ENCODE measurements at places on chromosomes 13 and 19.

- H3K27ac ChIP-seq: peak within 1 kb of the TSS; percentile 46
- peak within 1 kb of the TSS; percentile 22 for H3K4me3 ChIP-seq
- H3K27me3 ChIP-seq: no peaks in the 10 kb centered on the region
- H3K4me1 ChIP-seq: no peaks in the 10 kb centered on the region
These were observed at the start of gene ZNF614 for GRCh38 chr19:52028027-52028779. Gene ZNF614 (minus strand): TSS chr19:52028379. CDS start chr19:52025745, 2,634 bp downstream.

DNA sequence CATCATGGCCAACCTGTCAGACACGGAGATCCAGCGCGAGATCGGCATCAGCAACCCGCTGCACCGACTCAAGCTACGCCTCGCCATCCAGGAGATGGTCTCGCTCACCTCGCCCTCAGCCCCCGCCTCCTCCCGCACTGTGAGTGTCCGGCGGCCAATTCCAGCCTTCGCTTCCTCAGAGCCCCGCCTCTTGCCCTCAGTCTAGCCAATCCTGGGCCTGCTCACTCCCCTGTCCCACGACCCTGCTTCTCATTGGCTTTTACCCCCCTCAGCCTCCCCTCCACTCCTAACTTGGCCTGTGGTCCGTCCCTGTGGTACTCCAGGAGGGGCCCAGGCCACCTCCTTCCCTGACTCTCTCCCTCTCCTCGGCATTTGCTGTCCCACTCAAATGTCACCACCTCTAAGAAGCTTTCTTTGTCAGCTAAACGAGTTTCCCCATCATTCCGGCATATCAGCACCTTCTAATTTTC, 12.3 kb downstream of the HRC start:
- peak; percentile 88 for DNase-seq
- peak overlapping the region; percentile 32 for H3K4me3 ChIP-seq
- H3K36me3 ChIP-seq: no peaks in the 10 kb centered on the region
- peaks cover 25% of the 10 kb centered on the region for H3K4me1 ChIP-seq
- H3K27ac ChIP-seq: no peak overlapping the region
- no peaks in the 10 kb centered on the region for H3K27me3 ChIP-seq

DNA sequence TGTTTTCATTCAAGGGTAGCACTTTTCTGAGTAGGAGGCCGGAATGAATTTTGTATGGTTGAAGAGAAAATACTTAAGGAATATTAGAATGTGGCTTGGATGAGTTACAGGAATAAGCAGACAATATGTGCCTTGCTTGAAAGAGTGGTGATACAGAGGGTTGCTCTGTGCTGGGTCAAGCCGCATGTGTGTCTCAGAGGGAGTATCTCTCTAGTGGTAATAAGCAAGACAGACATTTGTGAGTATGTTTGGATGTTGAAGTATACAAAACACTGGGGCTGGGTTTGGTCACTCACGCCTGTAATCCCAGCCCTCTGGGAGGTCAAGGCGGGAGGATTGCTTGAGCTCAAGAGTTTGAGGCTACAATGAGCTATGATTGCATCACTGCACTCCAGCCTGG, 103.9 kb downstream of the LMO7 start:
- no peaks in the 10 kb centered on the region for H3K4me1 ChIP-seq
- no peak for DNase-seq
- H3K27ac ChIP-seq: no peak overlapping the region
- no peak overlapping the region for H3K4me3 ChIP-seq

DNA sequence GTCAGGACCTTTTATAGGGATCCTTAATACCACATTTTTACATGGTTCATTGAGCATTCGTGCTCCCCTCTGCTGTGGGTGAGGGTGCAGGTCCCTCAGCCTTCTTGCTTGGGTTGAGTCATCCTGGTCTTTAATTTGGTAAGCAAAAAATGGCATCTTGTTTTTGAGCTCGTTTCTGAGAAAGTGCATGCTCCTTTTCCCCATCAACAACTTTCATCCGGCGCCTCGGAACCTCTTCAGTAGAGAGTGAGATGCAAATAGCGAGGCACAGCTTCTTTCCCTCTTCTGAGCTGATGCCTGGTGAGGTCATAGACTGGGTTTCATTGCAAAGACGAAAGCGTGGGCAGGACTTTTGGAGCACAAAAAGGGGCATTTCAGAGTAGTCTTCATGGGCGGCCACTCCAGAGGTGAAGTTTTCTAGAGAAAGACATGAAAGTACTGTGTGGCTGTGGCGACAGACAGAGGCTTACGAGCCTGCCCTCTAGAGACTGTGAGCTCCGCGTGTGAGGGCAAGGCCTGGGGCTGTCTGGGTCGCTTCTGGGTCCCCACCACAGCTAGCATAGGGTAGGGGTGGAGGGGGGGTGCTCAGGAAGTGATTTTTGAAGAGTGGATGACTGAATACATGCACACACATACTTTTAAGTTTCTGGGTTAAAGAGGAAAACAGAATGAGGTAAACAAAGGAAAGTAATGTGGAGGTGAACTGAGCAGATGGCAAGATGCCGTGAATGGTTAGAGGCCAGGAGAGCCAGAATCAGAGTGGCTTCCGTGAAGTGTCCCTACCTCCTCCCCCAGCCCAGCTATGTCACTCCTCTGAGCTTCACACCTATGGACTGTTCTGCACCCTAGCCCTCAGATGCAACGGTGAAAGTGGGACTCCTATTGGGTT, 44.3 kb downstream of the BBC3 start:
- no peak for DNase-seq
- peaks cover 31% of the 10 kb centered on the region for H3K4me1 ChIP-seq
- H3K27me3 ChIP-seq: no peaks in the 10 kb centered on the region

DNA sequence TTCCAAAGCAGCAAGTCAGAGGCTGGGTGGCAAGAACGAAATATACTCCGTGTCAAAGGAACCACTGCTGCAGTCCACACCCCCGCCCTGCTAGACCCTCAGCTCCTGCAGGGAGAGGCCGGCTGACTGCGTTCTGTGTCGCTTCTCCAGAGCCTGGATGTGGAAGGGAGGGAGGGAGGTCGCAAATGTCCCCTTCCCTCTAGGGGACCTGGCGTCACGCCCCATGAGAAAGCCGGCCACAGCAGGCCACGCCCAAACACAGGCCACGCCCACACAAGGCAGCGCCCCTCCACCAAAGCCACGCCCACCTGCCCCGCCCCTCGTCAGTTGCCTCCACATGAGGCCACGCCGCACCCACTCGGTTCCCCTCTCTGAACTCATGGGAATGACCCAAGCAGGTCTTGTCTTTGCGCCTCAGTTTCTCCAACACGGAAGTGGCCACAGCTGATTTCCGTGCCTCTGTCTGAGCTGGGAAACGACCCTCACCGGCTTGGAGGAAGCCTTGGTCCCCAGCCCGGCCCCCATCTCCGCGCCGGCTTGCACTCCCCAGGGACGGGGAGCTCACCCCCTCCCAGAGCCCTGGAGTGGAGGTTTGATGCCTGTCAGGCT, 38.4 kb upstream of the TCF3 start:
- no peaks in the 10 kb centered on the region for H3K4me1 ChIP-seq
- no peaks in the 10 kb centered on the region for H3K27me3 ChIP-seq
- DNase-seq: peak; percentile 32
- H3K36me3 ChIP-seq: no peaks in the 10 kb centered on the region
- H3K4me3 ChIP-seq: no peak overlapping the region

GRCh38 chr13:51816604-51817249, 12.8 kb upstream of the DHRS12 start:
- H3K27me3 ChIP-seq: no peaks in the 10 kb centered on the region
- H3K27ac ChIP-seq: no peak overlapping the region
- H3K4me3 ChIP-seq: no peak overlapping the region
- peaks cover 15% of the 10 kb centered on the region for H3K4me1 ChIP-seq

DNA sequence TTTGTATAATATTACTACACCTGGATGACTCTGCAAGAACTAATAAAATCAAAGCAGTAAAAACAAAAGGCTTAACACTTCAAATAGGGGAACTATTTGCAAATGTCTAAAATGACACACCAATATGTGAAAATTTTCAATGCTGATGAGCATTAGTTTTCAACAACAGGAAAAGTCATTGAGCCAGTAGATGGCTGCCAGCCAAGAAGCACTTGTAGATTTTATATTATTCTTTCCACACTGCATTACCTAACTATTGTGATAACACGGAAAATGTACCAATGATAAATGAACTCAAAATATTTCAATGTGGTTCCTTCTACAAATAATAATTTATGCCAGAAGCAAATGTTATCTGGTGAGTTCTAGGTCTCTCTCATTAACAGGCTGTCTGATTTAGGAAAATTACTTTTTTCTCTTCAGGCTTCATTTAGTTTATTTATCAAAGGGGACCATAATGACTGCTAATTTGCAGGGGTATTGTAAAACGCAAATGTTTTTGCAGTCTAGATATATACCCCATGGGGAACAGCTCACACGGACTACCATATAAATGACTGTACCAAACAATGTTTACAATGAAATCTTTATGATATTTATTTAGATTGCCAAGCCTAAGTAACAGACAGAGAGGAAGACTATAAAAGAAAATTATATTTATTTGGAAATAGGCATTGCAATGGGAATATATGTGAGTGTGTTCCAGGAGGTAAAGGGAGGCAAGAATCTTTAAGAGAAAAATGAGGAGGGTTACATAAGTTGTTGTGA, 407.8 kb downstream of the LIG4 start:
- peak; percentile 21 for DNase-seq
- no peak overlapping the region for H3K27ac ChIP-seq
- no peak overlapping the region for H3K4me3 ChIP-seq
- H3K27me3 ChIP-seq: no peaks in the 10 kb centered on the region

DNA sequence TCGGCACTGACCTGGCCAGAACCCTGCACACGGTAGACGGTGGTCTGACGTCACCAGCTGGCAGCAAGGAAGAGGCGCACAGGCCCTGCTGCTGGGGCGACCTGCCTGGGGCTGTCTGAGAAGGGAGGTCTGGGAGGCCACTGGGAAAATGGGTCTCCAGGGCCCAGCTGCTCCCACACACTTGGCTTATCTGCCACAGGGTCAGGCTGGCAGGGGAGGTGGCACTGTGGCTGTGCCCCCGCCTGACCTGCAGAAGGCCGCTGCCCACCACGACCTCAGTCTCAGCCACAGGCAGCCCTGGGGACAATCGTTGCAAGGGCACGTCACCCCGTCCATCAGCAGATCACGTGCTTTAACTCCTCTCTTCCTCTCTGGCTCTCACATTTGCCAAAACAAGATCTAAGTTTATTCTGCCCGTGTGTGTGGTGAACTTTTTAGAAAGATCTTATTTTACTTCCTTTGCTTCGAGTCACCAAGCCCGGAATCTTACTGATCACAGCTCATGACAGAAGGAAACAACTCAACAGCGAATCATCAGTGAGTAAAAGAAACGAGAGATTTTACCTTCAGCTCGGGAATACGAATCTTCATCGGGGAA, 45.2 kb upstream of the RANBP3 start:
- no peaks in the 10 kb centered on the region for H3K27me3 ChIP-seq
- no peak for DNase-seq
- H3K36me3 ChIP-seq: no peaks in the 10 kb centered on the region

DNA sequence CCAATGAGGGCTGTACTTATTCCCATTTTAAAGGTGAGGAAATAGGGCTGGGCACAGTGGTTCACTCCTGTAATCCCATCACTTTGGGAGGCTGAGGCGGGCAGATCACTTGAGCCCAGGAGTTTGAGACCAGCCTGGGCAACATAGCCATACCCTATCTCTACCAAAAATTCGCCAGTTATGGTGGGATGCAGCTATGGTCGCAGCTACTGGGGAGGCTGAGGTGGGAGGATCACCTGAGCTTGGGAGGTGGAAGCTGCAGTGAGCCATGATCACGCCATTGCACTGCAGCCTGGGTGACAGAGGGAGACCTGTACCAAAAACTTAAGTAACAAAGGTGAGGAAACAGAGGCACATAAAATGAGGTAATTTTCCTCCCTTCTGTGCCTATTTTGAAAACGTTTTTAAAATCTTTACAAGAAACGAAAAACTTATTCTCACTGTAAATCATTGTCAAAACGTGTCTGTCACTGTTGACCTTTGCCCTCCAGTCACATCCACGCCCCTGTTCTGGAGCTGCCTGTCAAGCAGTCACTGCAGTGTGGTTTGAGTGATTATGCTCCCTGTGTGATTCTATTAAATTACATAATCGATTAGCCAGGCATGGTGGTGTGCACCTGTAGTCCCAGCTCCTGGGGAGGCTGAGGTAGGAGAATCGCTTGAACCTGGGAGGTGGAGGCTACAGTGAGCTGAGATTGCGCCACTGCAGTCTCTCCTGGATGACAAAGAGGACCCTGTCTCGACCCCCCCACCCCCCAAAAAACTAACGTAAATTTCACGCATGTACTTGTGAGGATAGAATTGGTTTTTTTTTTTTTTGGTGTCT, 12.5 kb downstream of the NOP53 start:
- H3K27ac ChIP-seq: peak overlapping the region; percentile 80
- no peak overlapping the region for H3K4me3 ChIP-seq
- H3K4me1 ChIP-seq: peaks cover 15% of the 10 kb centered on the region
- no peaks in the 10 kb centered on the region for H3K27me3 ChIP-seq

- no peaks in the 10 kb centered on the region for H3K36me3 ChIP-seq
- peaks cover 29% of the 10 kb centered on the region for H3K4me1 ChIP-seq
- DNase-seq: peak; percentile 64
- no peaks in the 10 kb centered on the region for H3K27me3 ChIP-seq
- H3K4me3 ChIP-seq: no peak overlapping the region
- no peak overlapping the region for H3K27ac ChIP-seq
These were observed 329.8 kb upstream of the MIR17HG start for GRCh38 chr13:91017669-91018053.

DNA sequence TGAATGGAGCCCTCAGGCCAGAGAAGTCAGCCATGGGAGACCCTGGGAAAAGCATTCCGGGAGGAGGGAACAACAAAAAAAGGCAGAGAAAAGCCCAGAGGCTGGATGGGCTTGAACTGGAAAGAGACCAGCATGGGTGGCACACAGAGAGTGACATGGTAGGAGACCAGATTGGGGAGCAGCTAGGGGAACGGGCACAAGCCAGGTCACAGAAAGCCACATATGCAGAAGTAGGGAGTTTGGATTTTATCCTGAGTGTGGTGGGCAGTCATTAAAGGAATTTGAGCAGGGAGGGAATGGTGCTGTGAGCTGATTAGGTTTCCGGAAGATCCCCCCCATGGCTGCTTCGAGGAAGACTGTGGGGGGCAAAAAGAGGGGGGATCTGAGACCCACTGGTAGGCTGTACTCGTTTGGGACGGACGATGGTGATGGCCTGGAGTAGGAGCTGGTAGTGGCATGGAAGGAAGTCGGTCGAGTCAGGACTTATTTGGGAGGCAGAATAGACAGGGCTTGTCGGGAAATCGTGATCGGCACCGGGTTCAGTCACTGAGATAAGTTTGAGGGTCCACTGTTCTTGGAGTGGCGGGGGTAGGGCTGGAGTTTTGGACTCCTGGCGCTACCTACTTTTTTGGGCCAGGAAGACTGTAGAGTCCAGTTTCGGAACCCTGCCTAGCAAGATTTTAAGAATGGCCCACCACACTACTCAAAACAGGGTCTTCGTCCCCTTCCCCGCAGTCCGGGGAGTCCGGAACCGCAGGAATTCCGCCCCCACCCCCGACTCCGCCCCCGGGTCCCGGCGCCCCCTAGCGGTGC, 949 bp downstream of the SERTAD1 start:
- no peaks in the 10 kb centered on the region for H3K27me3 ChIP-seq
- H3K27ac ChIP-seq: peak overlapping the region; percentile 100
- H3K36me3 ChIP-seq: no peaks in the 10 kb centered on the region
- no peak for DNase-seq
